ENCODE measurements at places on chromosomes 5 and 9.

GRCh38 chr5:53479590-53480415, 626 bp upstream of the FST start:
- no peak for DNase-seq

DNA sequence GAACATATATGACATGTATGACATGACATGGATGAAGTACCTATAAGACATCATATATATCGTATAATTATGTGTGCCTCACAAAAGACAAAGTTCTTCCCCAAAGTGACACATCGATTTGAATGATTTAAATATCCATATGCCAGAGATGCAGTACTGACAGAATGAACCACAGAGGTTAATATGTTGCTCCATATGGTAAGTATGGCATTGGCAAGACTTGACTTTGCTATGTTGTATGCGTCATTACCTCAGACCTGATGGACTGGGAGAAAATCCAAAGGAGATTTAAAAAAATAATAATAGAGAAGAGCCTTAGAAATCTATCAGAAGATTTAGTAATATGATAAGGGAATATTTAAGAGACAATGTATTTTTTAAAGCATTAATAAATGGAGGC, 263.2 kb downstream of the PJA2 start:
- no peak for DNase-seq

DNA sequence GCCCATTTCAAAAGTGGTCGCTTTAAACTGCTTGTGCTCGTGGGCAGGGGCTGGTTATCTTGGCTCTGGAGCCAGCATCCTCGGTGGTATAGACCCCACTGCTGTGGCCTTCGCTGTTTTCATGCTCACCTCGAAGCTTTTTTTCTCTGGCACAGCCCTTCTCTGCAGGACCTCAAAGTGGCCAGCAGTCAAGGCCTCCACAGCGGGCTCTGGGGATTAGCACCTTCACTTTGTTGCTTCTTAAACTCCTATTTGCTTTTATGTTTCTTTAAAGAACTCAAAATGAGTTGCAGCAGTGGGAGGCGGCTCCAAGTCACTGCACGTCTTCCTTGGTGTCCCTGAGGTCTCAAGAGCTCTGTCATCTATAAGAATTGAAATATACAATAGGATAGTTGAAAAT, 165.1 kb downstream of the CACNA1B start:
- DNase-seq = no peak

DNA sequence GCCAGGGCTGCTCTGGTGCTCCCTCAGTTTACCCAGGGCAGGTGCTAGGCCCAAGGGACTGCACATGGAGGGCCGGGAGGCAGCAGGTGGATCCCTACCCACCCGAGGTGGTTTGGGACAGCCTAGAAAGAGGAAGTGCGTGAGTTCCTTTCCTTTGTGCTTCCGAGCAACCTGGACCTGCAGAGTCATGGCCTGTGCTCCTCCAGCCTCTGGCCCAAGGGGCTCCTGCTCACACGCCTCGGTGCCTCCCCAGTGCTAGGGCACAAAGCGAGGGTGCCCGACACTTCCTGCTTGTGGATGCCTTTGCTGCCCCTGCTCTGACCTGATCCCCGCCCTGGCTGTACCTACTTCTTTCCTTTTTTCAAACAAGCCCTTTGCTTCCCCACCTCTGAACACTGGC, 79.3 kb downstream of the RXRA start:
- DNase-seq = no peak

- DNase-seq = no peak
Measured at GRCh38 chr9:14308853-14309145, 5.1 kb downstream of the NFIB start.

DNA sequence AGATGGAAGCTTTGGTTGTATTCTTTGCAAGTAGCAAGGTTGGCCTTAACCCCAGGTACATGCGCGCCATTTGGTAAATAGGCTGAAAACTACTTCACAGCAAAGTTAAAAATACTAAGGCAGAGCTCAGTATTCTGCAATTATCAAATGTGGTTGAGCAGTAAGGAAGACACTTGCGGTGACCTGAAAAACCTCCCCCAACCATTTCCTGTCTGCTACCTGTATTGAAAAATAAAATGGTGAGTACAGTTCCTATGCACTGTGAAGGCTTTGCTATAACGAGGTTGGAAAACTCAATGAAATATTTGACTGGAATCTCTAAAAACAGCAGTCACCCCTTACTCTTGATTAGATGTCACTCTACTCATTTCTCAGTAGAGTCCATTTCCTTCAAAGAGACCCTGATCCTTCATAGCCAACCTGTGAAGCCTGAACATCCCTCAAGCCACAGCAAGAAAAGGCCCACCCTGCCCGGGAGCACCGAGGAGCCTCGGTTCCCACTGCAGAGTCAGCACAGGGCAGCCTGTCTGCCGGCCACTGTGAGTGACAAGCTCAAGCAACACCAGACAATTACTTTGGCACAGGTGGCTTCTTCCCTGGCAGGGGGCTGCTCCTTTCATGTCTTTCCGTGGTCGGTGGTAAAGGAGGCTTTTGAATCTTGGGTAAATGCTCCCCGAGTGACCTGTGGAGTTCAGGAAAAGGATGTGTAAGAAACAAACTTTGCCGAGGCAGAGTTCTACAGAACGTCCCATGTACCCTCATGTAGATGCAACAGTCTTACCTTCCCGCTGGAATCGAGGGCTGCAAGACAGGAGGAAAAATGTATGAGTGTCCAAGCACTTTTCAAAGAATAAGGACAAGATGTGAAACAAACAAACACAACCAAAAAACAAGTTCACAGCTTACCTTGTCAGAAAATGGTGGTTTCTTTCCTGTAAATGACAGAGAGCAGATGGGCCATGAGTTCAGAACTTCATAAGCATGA, 29.6 kb downstream of the C5orf58 start:
- DNase-seq = no peak

DNA sequence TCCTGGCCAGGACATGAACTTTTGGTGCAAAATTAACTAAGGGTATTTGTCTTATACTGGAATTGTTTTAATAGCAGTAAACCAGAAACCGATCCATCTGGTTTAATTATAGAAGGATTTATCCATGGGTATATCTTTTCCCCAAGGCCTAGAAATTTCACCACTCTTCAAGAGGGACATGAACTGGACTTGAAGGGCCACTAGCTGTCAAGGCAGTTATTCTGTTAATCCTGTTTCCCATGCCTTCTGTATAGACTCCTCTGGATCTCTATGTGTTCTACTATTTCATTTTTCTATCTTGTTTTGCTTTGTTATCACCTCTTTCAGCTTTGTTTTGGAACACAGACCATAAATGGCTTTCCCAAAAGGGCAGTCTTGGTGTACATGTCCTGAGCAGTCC, 467.6 kb downstream of the KIF4B start:
- no peak for DNase-seq

GRCh38 chr9:123712399-123712798, 217.5 kb downstream of the DENND1A start:
- no peak for DNase-seq

DNA sequence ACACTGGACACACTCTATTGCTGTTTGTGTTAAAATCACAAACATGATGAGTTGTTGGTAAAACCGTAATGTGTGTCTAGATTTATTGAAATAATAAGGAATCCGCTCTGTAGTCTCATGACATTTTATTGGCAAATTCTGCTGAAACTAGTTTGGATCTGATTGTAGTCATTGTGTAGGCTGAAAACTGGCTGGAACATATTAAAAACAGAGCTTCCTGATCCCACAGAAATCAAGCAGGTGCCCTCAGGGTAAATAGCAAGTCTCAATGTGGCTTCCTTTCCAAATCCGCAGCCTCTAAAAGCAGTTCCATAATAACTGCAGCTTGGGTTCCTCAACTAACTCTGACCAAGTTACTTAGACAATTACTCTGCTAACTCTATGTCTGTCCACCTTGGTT, 427.5 kb upstream of the KIF2A start:
- no peak for DNase-seq

DNA sequence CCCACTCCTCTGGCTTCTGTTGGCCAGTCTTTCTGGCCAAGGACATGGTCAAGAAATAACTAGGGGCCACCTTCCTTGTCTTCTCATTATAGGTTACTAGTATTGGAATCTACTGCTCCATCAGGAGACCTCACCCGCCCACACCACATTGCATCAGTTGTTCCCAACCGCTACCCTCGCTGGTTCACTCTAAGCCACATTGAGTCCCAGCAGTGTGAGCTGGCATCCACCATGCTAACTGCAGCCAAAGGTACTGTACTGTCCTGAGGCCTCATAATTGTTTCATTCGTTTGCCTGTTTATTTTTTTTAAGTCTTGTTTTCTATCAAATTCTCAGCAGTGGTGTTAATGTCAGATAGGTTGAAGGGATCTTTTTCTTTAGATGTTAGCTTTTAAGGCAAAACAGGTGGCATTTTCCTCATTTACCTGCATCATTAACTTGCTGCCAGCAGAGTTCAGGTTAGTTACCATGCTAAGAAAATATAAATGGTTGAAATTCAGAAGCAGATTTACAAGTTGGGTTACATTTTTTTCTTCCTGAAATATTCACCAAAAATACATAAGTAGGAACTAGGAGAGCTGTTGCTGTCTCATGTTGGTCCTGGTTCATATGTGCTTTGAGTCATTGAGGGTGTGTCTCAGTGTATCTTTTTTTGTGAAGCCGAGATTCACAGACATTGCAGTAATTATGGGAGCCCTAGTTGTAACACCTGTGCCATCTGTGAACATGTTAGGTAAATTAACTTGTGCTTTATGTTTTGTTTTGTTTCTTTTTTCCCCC, 206.9 kb downstream of the ZSWIM6 start:
- DNase-seq = no peak

- no peak for DNase-seq
Measured at GRCh38 chr9:26262421-26263107, 584.3 kb upstream of the TUSC1 start.

GRCh38 chr9:124800306-124801259, 23.6 kb downstream of the OLFML2A start:
- no peak for DNase-seq

GRCh38 chr5:56815658-56816545, 553 bp downstream of the MAP3K1 start:
- DNase-seq = peak; percentile 51

GRCh38 chr5:125550274-125550673, 803.8 kb upstream of the ZNF608 start:
- DNase-seq = no peak

- DNase-seq = no peak
Measured at GRCh38 chr5:2857837-2858236, 106.4 kb upstream of the IRX2 start.

GRCh38 chr5:148858547-148858946, 32.1 kb downstream of the ADRB2 start:
- DNase-seq = no peak

- no peak for DNase-seq
Measured at GRCh38 chr9:77944556-77945243, 86.9 kb downstream of the GNAQ start.

DNA sequence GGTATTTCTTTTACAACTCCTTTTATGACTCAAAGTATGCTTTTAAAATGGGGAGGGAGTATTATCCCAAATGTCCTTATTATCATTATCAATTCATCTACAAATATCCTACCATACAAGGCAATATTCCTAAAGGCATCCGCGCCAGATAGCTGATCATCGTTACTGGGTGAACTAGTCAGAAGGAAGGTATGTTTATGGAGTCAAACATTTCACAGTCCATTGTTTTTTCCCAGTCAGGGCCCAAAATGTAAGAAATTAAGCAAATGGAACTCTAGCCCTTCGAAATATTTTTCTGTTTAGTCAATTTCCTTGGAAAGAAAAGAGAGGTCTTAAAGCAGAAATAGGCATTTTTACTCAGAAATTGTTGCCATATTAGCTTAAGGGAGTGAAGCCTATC, 188.5 kb upstream of the CCNG1 start:
- no peak for DNase-seq

DNA sequence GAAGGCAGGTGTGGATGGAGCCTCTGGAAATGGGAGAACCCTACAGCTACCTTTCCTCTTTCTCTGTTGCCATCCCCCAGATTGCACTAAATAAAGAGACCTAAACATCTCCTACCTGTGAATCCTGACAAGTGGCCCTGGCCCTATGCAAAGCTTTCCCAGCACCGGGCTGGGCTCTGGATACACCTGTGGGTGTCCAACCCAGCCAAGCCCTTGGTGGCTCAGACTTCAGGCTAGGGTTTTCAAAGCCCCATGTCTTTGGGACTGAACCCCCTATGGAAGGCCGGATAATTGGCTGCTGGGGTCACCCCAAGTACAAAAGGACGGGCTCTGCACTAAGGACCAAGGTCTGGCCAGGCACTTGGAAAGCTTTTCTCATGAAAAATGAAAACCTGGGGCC, 44.1 kb upstream of the IPPK start:
- no peak for DNase-seq

DNA sequence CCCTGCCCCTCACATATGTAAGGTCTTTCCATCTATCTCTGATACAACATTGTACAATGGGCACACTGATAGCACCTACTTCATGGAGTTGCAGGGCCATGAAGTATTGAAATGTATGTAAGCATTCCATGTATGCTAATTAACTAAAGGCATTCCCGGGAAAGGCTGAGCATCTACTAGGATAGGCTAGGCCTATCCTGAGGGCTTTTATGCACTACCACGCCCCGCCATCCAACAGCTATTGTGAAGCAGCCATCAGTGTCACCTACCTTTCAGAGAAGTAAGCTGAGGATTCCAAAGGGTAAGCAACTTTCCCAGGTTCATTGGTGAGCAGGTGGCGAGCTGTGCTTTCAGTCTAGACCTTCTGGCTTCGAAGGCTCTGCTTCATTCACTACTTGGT, 47.6 kb downstream of the NSG2 start:
- no peak for DNase-seq

DNA sequence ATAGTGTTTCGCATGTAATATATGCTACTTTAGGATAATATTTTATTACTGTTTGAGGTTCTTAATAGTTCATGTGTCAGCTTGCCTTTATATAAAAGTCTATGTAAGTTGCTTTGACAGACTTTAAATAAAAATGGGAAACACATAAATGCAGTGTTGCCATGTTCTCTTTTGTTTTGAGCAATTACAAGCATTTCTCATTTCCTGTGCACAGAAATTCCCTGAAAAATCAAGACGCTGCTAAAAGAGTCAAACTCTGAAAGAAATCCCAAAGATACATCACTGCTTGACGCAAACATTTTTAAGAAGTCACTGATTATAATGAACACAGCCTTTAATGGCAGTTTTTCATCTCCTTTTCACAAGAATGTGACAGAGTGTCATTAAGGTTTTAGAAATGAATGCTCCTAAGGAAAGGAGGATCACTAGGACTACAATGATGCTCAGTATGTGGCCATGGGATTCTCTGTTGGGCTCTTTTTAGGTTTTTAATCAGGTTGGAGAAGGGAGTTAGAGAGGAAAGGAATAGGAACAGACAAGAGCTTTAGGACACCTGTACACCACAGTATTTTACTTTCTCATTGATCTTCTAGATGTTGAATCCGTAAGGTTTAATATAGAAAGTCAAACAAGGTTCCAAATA, 29.4 kb downstream of the ZCCHC7 start:
- no peak for DNase-seq

DNA sequence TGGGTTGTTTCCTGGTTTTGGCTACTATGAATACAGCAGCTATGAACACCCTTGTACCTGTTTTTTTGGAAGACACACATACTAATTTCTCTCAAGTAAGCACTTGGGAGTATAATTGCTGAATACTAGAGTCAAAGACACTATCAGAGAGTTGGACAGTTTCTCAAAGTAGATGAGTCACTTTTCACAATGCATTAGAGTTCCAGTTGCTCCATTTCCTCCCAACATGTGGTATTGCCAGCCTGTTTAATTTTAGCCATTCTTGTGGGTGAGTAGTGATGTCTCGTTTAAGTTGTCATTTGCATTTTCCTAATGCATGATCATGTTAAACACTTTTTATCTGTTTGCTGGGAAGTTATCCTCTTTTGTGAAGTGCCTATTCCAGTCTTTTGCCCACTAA, 81.6 kb upstream of the GDNF start:
- no peak for DNase-seq

- no peak for DNase-seq
Measured at GRCh38 chr5:108379722-108380530, 2.0 kb downstream of the FBXL17 start.
